ENCODE measurements at places on chromosomes 2 and 18.

GRCh38 chr2:226427538-226428307, 371.9 kb downstream of the IRS1 start:
- no peak for DNase-seq

DNA sequence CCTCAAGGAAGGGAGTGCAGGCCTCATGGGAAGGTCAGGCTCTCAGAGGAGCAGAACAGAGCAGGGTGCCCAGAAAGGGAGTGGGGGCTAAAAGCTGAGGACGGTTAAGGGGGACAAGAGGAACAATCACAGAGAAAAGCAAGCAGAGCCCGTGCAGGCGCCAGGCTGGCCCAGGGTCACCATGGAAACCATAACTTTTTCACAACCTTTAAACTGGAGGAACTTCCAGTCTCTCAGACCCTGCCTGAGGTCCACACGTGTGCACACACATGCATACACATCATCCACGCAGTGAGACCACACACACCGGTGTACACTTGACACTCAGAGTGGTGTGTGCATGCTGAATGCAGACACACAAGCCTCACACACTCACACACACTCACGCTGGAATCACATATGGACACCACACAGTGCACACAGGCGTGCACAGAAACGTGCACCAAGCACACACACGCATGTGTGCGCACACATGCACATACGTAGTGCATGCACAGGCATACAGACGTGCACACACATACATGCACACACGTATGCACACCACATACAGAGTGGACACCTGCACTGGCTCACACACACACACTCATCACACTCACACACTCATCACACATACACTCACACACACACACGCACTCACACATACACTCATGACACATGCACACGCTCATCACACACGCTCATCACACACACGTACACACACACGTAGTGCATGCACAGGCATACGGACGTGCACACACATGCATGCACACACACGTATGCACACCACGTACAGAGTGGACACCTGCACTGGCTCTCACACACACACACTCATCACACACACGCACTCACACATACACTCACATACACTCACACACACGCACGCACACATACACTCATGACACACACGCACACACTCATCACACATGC, 37.2 kb upstream of the SNED1 start:
- DNase-seq, result no peak

GRCh38 chr2:36658277-36658748, 38.2 kb upstream of the VIT start:
- no peak for DNase-seq

- DNase-seq, result no peak
Observed at GRCh38 chr2:121736140-121736461, 574 bp downstream of the NIFK start.

Measured in NCI-H1105 treated with DMSO at 0.1 percent for 48 hours (cell line).